ENCODE measurements at places on chromosomes 3 and 15.

DNA sequence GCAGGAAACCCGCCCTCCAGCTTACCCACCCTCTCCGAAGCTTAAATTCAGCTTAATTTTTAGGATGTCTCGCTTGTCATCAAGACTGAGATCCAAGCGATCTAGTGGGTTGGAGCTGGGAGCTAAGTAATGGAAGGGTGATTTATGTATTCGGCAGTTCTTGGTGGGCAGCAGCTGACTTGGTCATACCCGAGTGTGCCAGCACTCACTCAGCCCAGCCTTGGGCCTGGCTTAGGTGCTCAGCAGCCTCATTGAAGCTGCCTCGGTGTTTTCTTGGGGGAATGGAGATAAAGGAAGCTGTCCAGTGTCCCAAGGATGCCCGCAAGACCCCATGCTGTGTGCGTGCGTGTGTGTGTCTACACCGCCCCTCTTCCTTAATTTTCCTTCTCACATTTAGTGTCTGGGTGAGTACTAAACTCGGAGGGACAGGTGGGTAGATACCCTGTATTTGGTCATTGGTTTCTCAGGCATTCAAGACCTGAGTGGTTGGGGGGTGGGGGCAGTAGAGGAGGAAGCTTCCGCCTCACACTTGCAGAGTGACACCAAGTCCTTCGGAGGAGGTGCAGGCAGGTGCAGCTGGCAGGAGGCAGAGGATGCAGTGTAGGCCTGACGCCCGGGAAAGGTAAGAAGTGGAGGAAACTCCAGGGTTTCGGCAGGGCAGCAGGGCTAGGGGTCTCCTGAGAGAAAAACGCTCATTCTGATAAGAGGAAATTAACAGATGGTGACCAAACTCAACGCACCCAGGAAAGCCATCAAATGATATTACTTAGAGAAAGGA, 92.8 kb downstream of the PCSK6 start:
- DNase-seq: no peak

DNA sequence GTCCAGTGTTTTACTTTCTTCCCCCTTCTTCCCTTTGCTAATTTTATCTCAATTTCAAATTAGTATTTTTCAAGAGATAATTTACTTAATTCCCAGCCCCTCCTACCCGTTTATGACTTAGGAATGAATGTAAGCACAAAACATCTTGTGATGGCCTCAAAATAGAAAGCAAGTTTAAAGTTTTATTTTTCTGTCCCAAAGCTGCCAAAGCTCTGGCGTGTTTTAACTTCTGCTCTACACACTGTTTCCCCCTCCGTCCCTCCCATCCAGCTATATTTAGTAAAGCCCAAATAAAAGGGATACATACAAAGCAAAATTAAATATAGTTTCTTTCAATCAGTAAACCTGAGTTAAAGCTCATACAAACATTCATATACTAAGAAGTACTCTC, 59.9 kb downstream of the IGF2BP2 start:
- DNase-seq: no peak

- DNase-seq: no peak
Observed at GRCh38 chr15:74517096-74517495, 23.9 kb upstream of the ARID3B start.

DNA sequence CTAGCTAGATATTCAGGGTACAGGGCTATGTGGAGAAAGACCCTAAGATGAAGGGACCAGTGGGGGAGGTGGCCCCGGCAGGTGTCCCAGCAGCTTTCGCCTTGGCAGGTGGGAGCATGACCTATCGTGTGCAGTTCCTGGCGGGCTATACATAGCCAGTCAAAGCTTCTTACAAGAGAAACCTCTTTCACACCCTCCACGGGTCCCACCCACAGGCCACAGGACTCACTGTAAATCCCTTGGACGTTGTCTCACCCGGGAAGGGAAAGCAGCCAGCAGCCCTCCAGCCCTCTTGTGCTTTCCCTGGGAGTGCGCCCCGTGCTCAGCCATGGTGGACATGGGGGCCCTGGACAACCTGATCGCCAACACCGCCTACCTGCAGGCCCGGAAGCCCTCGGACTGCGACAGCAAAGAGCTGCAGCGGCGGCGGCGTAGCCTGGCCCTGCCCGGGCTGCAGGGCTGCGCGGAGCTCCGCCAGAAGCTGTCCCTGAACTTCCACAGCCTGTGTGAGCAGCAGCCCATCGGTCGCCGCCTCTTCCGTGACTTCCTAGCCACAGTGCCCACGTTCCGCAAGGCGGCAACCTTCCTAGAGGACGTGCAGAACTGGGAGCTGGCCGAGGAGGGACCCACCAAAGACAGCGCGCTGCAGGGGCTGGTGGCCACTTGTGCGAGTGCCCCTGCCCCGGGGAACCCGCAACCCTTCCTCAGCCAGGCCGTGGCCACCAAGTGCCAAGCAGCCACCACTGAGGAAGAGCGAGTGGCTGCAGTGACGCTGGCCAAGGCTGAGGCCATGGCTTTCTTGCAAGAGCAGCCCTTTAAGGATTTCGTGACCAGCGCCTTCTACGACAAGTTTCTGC, 15.0 kb downstream of the GRK7 start:
- no peak for DNase-seq

- no peak for DNase-seq
Observed at GRCh38 chr3:32571192-32571485, 481 bp upstream of the DYNC1LI1 start.

DNA sequence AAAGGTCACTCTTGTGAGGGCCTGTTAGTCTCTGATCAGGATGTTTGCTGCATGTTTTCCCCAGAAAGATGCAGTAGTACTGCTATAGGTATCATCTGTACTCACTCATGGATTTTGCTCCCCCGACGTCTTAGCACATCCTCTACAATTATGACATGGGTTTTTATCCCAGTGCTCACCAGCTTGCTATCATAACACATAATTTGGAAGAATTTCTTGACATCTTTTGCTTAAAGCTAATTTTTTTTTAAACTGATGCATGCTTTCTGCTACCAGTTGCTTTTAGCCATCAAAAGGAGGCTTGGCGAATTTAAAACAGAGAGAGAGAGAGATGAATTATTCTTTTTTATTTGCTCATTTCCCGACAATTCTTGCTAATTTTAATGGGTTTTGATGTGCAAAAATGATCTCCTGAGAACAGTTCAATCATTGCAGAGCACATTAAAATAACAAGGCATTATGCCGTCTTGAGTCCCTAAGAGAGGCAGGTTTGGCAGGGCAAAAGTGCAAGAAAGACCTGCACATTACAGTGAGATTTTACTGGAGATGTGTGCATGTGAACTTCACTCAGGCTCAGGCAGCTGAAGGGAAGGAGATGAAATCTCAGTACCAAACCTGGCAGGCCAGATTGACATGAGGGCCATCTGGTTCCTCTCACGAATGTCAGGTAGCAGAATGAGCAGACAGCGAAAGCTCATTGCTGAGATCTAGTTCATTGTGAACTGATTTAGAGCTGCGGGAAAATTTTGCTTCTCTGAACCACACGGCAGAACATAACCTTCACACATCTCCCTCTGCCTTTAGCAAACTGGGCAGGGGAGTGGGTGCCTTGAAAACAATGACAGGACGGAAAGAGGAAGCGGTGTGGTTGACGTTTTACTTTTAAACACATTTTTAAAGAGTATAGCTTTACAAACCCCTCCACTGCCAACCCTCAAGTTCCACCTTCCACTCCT, 25.9 kb upstream of the GOLGA8B start:
- DNase-seq: no peak

DNA sequence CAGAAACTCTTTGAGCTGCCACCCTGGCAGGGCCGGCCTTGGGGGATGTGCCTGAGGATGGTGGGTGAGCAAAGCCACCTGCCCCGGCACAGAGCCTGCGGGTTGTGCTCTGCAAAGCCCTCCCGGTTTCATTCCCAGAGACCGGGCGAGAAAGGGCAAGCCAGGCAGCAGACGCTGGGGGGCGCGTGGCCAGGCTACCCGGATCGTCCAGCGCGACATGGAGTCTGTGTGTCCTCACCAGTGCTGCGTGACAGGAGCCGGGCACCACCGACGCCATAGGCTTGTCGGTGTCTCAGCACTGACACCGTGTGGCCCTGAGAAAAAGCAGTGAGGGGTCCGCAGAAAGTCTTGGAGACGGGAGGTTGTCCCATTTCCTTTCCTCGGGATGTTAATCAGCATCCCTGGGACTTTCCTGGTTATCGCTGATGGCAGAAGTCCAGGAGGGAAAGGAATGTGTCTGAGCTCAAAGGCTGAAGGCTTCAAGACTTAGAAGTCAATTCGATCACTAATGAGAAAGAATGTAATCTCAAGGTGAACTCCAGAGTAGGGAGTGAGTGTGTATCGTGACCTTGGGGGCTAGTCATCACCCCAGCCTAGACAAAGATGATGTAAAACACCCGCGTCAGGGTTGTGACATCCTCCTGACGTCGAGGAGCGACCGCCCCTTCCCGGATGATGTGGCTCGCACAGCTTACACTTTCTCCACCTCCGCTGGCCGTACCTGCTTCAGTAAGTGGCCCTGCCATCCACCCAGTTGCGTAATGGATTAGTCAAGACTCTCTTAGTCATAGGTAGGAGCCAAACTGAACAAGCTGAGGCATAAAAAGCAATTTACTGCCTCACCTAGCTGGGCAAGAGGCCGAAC, 36.3 kb upstream of the PLA2G4E start:
- DNase-seq: peak; percentile 83

DNA sequence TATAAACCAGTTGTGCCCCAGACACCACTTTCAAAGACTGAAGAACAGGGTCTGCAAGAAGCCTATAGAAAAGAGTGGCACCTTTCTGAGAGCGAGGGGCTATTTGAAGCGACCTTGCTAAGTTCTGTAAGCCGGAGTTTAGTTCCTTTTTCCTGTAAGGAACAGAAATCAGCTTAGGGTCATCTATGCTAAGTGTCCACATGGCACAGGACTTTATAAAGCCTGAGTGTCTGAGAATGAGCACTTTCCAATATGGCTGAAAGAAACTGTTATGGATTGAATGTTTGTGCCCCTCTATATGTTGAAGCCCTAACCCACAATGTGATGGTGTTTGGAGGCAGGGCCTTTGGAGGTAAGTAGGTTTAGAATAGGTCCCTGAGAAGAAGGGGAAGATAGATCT, 4.0 kb upstream of the A4GNT start:
- DNase-seq: no peak

DNA sequence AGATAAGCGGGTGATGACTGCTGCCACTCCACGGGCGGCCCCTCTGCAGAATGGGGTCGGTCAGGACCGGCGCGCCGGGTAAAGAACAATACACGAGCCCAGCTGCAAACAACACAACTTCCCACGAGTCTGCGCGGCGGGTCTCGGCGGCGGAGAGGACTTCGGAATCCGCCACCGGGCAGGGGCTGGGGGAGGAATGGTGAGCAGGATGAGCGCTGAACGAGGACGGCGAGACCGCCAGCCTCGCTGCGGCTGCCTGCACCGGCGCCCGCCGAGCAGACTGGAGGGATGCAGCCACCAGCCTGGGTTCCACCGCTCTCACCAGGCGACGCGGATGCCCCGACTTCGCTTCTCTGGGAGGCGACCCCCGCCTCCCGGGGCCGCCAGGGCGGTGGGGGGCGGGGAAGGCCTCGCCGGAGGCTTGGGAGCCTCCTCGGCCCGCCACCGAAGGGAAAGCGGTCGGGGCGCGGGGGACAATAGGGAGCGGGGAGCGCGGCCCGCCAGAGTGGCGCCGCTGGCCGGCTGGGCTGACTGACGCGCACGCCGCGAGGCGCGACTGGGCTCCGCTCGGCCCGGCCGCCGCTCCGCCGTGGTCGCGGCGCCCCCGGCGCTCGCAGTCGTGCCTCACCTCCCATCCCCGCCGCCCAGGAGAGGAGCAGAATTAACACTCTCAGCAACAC, 515 bp downstream of the ADAM10 start:
- peak; percentile 47 for DNase-seq

DNA sequence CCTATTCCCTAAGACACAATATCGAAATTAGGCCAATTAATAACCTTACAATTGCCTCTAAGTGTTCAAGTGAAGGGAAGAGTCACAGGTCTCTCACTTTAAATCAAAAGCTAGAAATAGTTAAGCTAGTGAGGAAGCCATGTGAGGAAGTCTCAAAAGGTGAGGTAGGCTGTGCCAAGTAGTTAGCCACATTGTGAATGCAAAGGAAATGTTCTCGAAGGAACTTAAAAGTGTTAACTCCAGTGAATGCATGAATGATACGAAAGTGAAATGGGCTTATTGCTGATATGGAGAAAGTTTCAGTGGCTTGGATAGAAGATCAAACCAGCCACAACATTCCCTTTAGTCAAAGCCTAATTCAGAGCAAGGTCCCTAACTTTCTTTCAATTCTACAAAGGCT, 59.1 kb downstream of the KLF13 start:
- DNase-seq: no peak

DNA sequence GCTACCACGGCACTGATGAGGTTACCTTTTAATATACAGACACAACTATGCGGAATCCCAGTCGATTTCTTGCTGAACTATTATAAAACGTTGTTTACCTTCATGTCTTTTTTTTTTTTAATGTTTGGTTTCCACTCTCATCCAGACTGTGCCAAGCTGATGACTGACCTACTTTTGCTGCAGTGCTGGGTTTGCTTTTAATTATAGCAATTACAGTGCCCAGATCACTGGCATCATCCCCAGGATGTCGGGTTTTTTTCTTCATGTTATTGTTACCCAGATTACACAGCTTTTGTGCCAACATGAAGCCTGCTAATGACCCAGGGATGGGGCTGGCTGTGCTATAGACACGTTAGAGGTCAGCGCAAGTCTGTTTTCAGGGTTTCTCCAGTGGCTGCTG, 294.0 kb upstream of the ATP10A start:
- DNase-seq: no peak

DNA sequence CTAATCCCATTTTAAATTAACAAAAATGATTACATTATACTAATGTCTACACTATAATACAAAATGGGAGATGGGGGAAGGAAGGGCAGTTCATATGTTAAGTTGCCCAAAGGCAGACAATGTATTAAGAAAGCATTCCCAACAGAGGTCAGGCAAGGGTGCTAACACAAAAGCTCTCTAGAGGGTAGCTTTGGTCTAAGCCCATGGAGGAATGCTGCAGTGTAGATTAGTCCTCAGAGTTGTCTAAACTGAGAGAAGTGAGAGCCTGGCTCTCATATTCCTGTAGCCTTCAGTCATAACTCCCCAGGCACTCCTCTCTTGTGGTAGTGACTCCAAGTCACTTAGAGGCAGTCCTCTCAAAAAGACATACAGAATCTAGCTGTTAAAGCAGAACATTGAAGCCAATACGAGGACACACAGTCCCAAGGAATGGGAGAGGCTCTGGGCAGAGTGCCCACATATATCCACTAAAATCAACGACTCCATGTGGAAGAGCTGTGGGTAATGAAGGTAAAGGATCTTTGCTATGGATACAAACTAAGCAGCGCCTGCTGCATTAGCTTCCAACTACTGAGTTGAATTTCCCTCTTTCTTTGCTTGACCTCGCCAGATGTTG, 14.5 kb downstream of the NEK10 start:
- DNase-seq: peak; percentile 19

DNA sequence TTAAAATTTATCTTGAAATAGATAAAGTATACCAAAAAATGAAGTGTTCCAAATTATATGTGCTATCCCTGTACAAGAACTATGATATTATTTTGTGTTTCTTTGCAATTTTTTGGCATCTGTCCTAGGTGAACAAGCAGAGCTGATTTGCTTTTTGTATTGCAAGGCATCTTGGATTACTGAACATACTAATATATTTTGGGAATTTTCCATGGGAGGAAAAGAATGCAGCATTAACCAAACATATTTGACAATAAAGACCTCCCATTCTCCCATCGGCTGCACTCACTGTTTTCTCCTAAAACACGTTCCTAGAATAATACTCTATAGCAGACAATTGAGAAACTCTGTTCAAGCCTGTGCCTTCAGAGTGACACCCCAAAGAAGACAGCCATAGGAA, 265.1 kb upstream of the ALCAM start:
- DNase-seq: no peak

GRCh38 chr3:113228498-113229286, 17.3 kb downstream of the BOC start:
- no peak for DNase-seq

- DNase-seq: peak; percentile 88
Observed at GRCh38 chr3:159775372-159775961, 213.2 kb upstream of the IL12A start.

Measured in cardiac fibroblast (primary cell).